ENCODE measurements at places on chromosomes 7 and 10.
A peak's percentile ranks its signal among the peaks of the same experiment; 100 is the strongest.

DNA sequence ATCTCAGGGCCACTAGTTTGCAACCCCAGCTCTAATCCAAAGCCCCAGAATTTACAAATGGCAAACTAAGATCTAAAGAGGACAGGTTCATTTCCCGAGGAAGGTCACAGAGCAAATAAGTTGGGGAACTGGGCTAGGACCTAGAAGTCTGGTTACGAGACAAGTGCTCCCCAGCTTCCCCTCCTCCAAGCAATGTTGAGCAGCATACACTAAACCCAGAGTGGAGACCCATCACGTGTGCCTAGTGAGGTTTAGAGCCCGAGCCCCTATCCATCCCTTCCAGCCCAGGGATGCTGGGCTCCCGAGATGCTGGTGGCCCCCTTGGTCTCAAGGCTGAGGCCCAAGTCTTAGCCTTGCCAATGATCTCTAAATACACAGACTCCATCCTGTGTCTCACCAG lies 209.5 kb upstream of the ZMIZ1 start:
- no peak for DNase-seq

DNA sequence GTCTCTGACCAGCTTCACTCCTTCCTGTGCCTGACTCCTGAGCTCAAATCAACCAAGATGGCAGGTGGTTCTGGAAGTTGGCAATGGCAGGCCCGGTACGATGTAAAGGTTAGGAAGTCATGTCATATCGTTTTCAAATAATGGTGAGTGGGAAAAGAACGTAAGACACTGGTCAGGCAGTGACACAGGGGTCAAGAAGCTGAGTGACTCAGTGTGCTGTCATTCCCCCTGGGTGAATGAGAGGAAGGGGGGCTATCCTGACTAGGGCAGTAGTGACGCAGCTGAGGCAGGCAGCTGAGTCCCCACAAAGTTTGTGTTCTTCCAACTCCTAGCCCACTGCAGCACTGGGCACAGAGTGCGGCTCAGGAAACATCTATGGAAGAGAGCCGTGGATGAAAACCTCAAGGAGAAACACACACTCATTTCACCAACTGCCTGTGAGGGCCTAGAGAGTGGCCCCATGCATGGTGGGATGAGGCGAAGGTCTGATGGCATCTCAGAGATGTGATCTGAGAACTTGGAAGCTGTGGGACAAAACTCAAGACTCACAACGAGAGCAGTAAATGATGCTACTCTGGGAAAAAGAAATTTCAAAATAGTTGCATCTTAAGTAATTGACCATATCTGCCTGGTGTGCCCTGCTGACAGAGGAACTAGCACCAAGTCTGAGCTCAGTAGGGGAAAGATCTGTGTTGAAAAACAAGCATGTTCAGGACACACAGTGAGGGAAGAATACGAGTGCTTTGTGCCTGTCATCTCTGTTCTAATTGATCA lies 23.2 kb downstream of the CREB3L2 start:
- DNase-seq = no peak

GRCh38 chr7:28375729-28376128 lies 36.6 kb upstream of the CREB5 start:
- DNase-seq = no peak

DNA sequence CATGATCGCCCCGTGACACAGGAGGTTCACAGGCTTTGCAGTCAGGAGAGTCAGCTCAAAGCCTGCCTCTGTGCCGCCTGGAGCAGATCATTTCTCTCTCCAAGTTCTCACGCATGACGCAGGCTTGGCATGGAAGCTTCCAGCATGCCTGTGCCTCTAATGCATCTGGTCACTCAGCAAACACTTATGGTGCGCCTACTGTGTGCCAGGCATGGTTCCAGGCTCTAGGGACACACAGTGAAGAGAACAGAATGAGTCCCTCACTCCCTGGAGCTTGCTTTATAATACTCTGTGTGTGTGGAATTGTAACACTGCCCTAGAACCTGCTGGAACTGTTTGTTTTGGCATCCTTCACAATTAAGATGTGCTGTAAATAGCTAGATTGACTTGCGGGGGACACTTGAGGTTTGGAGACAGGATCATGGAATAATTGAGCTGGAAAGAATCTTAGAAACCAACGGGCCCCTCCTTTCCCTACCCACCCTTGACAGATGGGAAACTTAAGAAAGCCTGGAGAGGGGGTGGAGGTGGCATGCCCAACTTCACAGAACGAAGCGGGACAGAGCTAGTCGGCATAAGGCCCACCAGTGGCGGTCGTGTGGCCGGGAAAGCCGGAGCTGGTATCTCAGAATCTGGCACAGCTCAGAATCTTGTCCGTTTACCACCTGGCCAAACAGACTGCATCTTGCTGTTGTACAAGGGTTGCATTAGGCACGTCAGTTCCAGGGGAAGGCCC lies 4.6 kb upstream of the MYH16 start:
- no peak for DNase-seq

GRCh38 chr10:11437391-11438142 lies 173.9 kb downstream of the USP6NL start:
- no peak for DNase-seq

- DNase-seq = no peak
Measured at GRCh38 chr10:60236869-60237524, 152.7 kb downstream of the ANK3 start.

DNA sequence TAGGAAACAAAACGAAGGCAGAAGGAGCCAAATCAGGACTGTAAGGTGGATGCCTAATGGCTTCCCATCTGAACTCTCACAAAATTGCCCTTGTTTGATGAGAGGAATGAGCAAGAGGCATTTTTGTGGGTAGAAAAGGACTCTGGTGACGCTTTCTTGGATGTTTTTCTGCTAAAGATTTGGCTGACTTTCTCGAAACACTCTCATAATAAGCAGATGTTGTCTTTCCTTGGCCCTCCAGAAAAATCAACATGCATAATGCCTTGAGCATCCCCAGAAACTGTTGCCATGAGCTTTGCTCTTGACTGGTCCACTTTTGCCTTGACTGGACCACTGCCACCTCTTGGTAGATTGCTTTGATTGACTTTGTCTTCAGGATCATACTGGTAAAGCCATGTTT lies 13.5 kb downstream of the PTPN12 start:
- DNase-seq = no peak

- no peak for DNase-seq
Measured at GRCh38 chr7:90858546-90858945, 262.4 kb downstream of the CDK14 start.

DNA sequence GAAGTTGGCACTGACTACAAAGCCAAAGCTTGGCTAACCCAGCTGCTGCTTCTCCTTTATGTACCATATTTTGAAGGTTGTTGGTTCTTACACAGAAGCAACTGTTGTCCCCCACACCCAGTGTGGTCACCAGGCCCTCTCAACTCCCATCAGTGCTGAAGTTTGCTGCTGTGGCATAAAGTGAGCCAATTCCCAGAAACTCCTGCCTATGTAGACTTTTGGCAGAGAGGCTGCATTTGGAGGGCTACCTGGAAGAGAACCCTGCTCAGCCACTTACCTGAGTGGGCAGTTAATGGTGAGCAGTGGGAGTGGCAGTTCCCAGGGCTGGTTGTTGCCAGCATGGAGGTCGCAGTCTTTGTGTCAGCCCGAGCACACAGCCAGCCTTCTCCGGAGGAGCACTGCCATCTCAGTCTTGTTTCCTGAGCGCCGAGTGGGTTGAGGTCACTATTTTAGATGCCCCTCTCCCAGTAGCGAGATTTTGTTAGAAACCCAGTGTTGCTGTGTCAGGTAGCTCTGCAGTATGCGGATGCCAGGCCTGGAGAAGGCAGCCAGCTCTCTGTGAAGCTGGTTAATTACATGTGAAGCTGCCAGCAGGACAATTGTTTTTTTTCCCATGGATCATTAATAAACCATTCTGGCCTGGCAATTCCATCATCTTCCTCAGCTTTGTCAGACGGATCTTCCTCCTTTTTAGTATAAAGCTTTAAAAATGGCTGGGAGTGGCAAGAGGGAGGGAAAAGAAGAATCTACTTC lies 24.5 kb downstream of the LRRC4 start:
- DNase-seq = no peak

GRCh38 chr7:107408349-107408748 lies 61.5 kb upstream of the GPR22 start:
- DNase-seq = no peak

- DNase-seq = peak; percentile 24
Measured at GRCh38 chr10:33008499-33009243, 50.6 kb upstream of the ITGB1 start.

DNA sequence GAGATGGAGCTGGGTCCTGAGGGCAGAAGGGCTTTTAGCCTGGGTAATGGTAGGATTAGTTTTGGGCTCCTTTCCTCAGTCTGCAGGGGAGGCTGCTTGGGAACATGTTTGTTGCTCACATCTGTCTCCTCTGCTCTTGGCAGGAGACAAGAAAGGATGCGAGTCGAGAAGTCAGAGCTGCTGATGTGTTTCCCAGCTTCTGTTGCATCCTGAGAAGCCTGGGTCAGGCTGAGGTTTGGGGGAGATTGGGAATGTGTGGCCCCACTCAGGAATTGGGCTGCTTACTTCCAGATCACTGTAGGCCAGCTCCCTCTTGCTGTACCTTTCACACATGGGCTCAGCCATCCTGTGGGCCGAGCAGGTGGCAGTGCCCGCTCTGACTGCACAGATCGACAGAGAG lies 79.2 kb downstream of the CCNY start:
- no peak for DNase-seq

GRCh38 chr7:2751086-2751485 lies 63.1 kb downstream of the AMZ1 start:
- DNase-seq = no peak

- DNase-seq = peak; percentile 10
Measured at GRCh38 chr7:87876869-87877234, 559 bp downstream of the DBF4 start.

DNA sequence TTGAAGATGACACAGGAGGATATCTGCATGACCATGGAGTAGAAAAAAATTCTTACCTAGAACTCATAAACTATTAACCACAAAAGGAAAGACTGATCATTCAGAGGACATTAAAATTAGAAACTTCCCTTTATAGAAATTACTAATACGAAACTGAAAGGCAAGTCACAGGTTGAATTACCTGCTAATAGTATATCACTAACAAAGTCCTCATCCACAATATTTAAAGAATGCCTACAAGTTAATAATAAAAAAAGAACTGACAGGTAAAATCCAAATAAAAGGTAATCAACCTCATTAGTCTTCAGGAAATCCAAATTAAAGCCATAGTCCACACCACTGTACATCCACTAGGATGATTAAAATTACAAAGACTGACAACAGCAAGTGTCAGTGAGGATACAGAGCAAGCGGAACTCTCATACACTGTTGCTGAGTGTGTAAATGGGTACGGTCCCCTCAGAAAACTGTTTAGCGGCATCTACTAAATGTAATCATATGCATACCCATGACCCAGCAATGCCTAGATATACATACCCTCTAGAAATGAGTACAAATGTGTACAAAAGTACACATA lies 71.2 kb downstream of the ARHGAP21 start:
- DNase-seq = no peak

DNA sequence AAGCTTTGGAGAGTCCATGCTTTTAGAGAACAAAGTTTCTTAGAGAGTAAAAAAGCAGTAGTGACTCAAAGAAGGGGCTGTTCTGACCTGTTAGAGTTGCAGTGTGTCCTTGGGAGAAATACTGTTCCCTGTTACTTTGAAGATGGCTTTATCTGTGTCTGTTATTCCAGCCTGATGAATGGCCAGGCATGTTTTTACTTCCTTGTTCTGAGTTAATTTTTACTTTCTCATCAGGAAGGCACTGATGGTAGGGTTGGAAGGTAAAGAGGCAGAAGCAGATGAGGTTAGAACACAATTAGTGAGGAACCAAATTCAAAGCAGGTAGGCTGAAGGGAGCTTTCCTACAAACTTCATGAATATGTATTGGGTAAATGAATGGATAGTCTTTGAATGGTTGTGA lies 138.5 kb upstream of the PRKCQ start:
- DNase-seq = no peak

- DNase-seq = no peak
Measured at GRCh38 chr10:24826009-24826408, 102.3 kb upstream of the ARHGAP21 start.

DNA sequence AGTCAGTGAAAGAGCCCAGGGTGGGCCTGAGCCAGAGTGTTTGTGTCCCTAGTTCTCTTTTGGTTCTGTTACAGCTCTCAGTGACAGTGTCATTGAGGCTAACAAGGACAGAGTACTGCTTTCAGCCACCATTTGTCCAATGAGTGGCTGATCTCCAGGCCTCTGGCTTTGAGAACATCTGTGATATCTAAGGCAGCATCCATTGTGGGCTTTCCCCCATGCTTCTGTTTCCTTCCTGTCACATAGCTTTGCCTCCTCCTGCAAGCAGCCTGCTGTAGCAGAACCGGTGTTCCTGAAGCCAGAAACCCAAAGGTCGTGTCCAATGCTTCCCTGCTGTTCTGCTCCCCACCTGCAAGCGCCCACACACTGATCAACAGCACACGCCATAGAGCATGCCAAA lies 68.4 kb downstream of the IKZF1 start:
- DNase-seq = no peak

DNA sequence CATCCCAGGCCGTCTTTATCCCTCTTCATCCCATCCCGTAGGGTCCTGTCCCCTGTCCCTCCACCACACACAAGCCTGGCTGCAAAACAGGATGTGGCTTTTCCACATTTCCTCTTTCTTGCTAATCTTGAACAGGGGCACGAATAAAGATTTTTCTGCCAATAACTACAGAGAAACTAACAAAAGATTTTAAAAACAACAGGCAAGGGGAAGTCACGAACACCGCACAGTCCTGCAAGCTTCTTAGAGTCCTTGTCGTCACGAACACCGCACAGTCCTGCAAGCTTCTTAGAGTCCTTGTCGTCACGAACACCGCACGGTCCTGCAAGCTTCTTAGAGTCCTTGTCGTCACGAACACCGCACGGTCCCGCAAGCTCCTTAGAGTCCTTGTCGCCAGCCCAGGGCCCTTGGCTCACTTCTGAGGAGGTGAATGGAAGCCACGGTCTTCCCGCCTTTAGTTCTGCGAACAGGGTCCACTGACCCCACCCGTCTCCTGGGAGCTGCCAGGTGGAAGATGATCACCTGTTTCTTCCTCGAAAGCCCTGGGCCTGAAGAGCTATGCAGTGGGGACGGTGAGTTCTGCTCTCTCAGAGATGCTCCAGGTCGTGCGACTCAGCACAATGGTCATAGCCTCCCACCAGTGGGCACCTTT lies 10.3 kb upstream of the INSIG1 start:
- no peak for DNase-seq

- no peak for DNase-seq
Measured at GRCh38 chr10:49273626-49274025, 25.3 kb upstream of the C10orf71 start.
